GM23248 (cell line): ENCODE measurements at places on chromosomes 16 and 17. TPM values are rescaled to one million over a fixed set of nuclear protein-coding genes. Genes with fewer than 3 reads are reported as not detected.

GRCh38 chr17:28900986-28901726 lies 1.7 kb downstream of the DHRS13 start:
- H3K36me3 ChIP-seq: no peaks in the 10 kb centered on the region
- no peak overlapping the region for H3K27ac ChIP-seq
- DNase-seq: no peak
- H3K4me1 ChIP-seq: peaks cover 12% of the 10 kb centered on the region; the same call in 1 of the 2 replicates

GRCh38 chr17:11140043-11140442 lies 101.0 kb upstream of the SHISA6 start:
- no peaks in the 10 kb centered on the region for H3K27me3 ChIP-seq
- H3K36me3 ChIP-seq: no peaks in the 10 kb centered on the region
- DNase-seq: no peak
- H3K27ac ChIP-seq: no peak overlapping the region

DNA sequence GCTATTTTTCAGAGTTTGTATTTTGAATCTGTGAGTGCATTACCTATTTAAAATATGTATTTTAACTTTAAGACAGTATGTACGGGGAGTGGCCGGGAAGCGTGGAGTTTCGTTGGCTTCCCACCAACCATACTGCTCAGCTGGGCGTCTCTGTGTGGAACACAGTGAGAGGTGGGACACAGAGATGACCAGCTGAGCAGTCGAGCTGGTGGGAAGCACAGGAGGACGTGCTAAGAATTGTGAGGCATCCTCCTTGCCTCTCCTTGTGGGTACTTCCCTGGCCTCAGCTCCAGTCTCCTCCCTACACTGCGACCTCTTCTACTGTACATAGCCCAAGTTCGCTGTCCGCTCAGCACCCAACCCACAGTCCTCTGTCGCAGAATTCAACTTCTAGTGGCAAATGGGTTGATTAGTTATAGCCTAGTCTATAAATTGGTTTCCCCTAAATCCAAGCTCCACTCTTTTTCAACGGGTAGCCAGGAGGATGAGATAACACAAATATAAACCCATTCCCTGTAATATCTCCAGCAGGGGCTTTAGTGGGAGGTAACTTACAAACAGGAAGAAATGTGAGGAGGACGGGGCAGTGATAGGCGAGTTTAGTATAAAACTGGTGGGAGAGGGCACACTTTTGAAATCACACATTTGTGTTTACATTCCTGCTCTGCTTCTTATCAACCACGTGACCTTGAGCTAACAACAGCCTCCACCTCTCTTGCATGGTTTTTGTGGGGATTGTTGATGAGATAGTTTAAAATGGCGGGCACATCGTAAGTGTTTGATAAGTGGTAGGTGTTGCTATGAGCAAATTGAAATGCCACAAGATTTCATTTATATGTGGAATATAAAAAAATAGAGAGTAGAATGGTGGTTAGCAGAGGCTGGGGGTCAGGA lies 211.9 kb upstream of the HS3ST3A1 start:
- no peaks in the 10 kb centered on the region for H3K27me3 ChIP-seq
- H3K4me1 ChIP-seq: no peaks in the 10 kb centered on the region
- H3K27ac ChIP-seq: no peak overlapping the region
- H3K36me3 ChIP-seq: no peaks in the 10 kb centered on the region

GRCh38 chr16:89531821-89532526 lies 23.8 kb downstream of the SPG7 start:
- no peaks in the 10 kb centered on the region for H3K4me1 ChIP-seq
- H3K36me3 ChIP-seq: peaks cover 31% of the 10 kb centered on the region
- no peak overlapping the region for H3K4me3 ChIP-seq
- no peaks in the 10 kb centered on the region for H3K27me3 ChIP-seq
- H3K27ac ChIP-seq: no peak overlapping the region

- no peaks in the 10 kb centered on the region for H3K27me3 ChIP-seq
- no peak overlapping the region for H3K27ac ChIP-seq
- no peaks in the 10 kb centered on the region for H3K36me3 ChIP-seq
These were observed 123.1 kb downstream of the LYRM1 start for GRCh38 chr16:21023509-21024202.

- no peak for DNase-seq
- H3K4me3 ChIP-seq: no peak overlapping the region
- H3K27me3 ChIP-seq: peaks cover 25% of the 10 kb centered on the region
- H3K36me3 ChIP-seq: no peaks in the 10 kb centered on the region
- no peaks in the 10 kb centered on the region for H3K4me1 ChIP-seq
- no peak overlapping the region for H3K27ac ChIP-seq
These were observed 46.7 kb downstream of the RTN4RL1 start for GRCh38 chr17:1978396-1978949.

- DNase-seq: peak; percentile 52
- H3K4me3 ChIP-seq: peak overlapping the region; percentile 74
- H3K27ac ChIP-seq: no peak overlapping the region
- H3K27me3 ChIP-seq: no peaks in the 10 kb centered on the region
- H3K4me1 ChIP-seq: 0 out of 2 replicates have a peak, but pooled peaks cover 3% of the 10 kb centered on the region
These were observed 12.3 kb downstream of the CES4A start for GRCh38 chr16:67000384-67001351.

- H3K36me3 ChIP-seq: no peaks in the 10 kb centered on the region
- no peaks in the 10 kb centered on the region for H3K4me1 ChIP-seq
- H3K27ac ChIP-seq: no peak overlapping the region
- H3K4me3 ChIP-seq: no peak overlapping the region
- no peaks in the 10 kb centered on the region for H3K27me3 ChIP-seq
These were observed 20.1 kb upstream of the CYLD start for GRCh38 chr16:50721549-50722404.

GRCh38 chr17:55601874-55602364 lies 90.7 kb upstream of the SMIM36 start:
- H3K4me3 ChIP-seq: no peak overlapping the region
- H3K36me3 ChIP-seq: no peaks in the 10 kb centered on the region
- H3K27me3 ChIP-seq: no peaks in the 10 kb centered on the region; the same call in 1 of the 2 replicates
- DNase-seq: peak; percentile 74
- no peak overlapping the region for H3K27ac ChIP-seq

HAS3 gene
- 0.43 TPM in 1 of 2 replicates, not detected in the other for total RNA-seq

- H3K4me3 ChIP-seq: no peak overlapping the region
- peaks cover 22% of the 10 kb centered on the region; the same call in 1 of the 2 replicates for H3K27me3 ChIP-seq
- H3K36me3 ChIP-seq: no peaks in the 10 kb centered on the region
- H3K4me1 ChIP-seq: peaks cover 10% of the 10 kb centered on the region; the same call in 1 of the 2 replicates
- no peak for DNase-seq
These were observed 24.4 kb downstream of the TBC1D3B start for GRCh38 chr17:36151891-36152638.

DNA sequence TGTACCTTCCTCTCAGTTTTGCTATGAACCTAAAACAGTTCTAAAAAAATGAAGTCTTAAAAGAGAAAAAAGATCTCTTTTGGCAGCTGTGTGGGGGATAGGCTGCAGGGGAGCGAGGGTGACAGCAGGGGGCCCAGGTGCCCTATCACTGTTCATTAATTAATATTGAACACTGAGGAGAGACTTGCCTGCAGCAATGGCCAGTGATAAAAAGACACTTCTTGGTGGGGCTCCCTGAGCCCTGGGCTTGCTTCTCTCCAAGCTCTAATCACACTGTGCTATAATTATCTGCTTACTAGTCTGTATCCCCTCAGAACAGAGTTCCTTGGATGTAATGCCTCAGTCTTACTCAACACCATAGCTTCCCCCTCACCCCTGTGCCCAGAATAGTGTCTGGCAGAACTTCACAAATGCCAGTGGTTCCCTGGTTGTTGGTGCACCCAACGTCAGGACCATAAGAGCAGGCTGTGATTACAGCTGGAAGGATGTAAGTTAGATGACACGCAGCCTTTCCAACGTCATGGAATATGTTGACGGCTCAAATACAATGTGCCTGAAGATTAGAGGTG lies 52.0 kb upstream of the IRX6 start:
- H3K4me1 ChIP-seq: no peaks in the 10 kb centered on the region
- no peak overlapping the region for H3K27ac ChIP-seq
- DNase-seq: no peak
- no peak overlapping the region for H3K4me3 ChIP-seq
- no peaks in the 10 kb centered on the region for H3K27me3 ChIP-seq

C16orf92 gene
- not detected in 2 replicates for total RNA-seq

DNA sequence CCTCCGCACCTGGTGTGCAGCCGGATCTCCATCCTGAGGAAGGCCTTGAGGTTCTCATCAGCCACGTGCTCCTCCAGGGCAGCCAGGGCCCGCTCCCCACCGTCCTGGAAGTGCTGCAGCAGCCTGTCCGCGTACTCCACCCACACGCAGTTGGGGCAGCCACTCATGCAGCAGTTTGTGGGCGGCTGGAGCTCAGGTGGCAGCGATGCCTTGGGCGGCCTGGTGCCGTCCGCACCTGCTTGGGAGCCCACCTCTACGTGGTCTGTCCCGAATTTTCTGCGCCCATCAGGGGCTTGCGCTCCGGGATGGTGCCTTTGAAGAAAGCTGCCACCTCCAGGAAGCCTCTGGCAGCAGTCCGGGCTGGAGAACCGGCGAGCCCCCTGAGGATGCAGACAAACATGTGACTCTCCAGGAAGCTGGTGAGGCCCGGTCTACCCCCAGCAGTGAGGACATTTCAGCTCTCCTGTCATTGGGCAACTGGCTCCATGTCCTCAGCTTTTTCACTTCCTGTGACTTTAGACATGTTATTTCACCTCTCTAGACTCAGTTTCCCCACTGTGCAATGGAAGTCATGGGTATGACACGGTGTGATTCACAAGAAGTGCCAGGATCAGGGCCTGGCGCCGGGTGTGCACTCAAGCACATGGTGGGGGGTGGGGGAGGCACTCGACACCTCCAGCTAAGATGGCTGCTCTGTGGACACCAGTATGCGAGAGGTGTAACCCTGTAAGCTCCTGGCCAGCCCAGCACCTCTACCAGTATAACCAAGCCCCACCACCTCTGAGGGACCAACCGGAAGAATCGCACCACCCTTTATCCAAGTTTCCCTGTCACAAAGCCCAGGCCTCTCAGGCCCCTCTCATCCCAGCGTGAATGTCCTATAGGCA lies 957 bp downstream of the OXLD1 start:
- peaks cover 14% of the 10 kb centered on the region for H3K4me1 ChIP-seq
- no peaks in the 10 kb centered on the region for H3K27me3 ChIP-seq
- DNase-seq: peak; percentile 63
- H3K27ac ChIP-seq: peak overlapping the region; percentile 45

- no peak overlapping the region for H3K4me3 ChIP-seq
- DNase-seq: peak; percentile 14
- H3K36me3 ChIP-seq: no peaks in the 10 kb centered on the region
- H3K27ac ChIP-seq: no peak overlapping the region
- H3K4me1 ChIP-seq: no peaks in the 10 kb centered on the region
These were observed 64.1 kb downstream of the PLCG2 start for GRCh38 chr16:81843243-81843582.

PGP gene
- 21.4 and 25.5 TPM in 2 replicates for total RNA-seq

- peak within 1 kb of the TSS; percentile 99 for H3K27ac ChIP-seq
- H3K27me3 ChIP-seq: no peaks in the 10 kb centered on the region
- peak within 1 kb of the TSS; percentile 97 for H3K4me3 ChIP-seq
- peak; percentile 96 for DNase-seq
- peaks cover 23% of the 10 kb centered on the region for H3K36me3 ChIP-seq
These were observed at the start of gene GABARAP for GRCh38 chr17:7241783-7242716. GABARAP (minus strand) TSS chr17:7242449; CDS start chr17:7242330, 119 bp downstream.

- peaks cover 41% of the 10 kb centered on the region for H3K4me1 ChIP-seq
These were observed 4.6 kb downstream of the TEN1 start for GRCh38 chr17:75983501-75984181.

- H3K27ac ChIP-seq: no peak overlapping the region
- H3K4me1 ChIP-seq: no peaks in the 10 kb centered on the region
- H3K4me3 ChIP-seq: no peak overlapping the region
- peak; percentile 44 for DNase-seq
- no peaks in the 10 kb centered on the region for H3K36me3 ChIP-seq
- no peaks in the 10 kb centered on the region for H3K27me3 ChIP-seq
These were observed 265.2 kb downstream of the XYLT1 start for GRCh38 chr16:17205279-17206211.

DPEP3 gene
- not detected in 2 replicates for total RNA-seq

PLCG2 gene
- not detected in 2 replicates for total RNA-seq

TUBG1 gene
- total RNA-seq: 42.5 and 53.0 TPM in 2 replicates

DNA sequence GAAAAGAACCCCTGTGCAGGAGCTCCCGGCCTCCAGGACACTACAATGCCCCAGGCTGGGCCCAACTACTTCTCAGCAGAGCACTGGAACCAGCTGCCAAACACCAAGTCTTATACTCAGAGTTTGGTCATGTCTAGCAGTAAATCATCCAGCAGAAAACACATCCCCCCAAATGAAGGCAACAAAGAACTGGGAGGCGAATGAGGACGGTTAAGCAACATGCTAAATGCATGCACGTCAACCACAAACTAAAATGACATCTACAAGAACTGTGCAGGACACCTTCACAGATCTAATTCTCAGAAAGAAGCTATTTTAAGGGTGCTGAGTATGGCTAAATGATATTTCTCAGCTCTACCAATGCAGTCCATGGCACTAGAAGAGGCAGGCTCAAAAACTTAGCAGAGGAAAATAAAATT lies 7.6 kb upstream of the IRX5 start:
- no peak overlapping the region for H3K27ac ChIP-seq
- H3K4me3 ChIP-seq: no peak overlapping the region
- H3K36me3 ChIP-seq: peaks cover 30% of the 10 kb centered on the region
- no peaks in the 10 kb centered on the region for H3K27me3 ChIP-seq
- peaks cover 43% of the 10 kb centered on the region for H3K4me1 ChIP-seq

DNA sequence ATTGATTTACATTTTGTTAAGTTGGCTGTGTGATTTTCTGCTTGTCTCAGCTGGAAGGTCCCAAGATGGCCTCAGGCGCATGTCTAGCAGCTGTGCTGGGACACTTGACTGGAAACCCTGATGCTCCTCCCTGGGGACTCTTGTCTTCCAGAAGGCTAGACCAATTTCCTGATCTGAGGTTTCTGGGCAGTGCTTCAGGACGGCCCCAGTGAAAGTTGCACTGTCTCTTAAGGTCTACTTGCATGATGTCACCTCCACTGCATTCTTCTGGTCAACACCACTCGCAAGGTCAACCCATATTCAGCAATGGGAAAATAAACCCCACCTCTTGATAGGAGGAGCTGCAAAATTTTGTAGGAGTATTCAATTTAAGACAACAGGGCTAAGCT lies 116.0 kb downstream of the SALL1 start:
- DNase-seq: peak; percentile 7
- no peaks in the 10 kb centered on the region; the same call in 1 of the 2 replicates for H3K27me3 ChIP-seq
- H3K4me1 ChIP-seq: no peaks in the 10 kb centered on the region

DNA sequence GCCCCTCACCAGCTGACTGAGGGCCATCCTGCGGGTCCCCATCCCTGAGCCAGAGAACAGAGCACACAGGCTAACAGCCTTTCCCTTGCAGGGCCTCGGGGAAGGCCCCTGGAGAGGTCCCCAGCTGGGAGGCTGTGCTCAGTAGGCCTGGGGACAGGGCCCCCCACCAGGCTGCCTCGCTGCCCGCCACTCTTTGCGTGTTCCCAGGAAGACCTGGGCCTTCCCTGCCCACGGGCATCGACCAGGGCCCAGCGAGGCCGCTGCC lies 785 bp downstream of the HID1 start:
- H3K27me3 ChIP-seq: peaks cover 28% of the 10 kb centered on the region
- no peak overlapping the region for H3K4me3 ChIP-seq
- no peaks in the 10 kb centered on the region for H3K4me1 ChIP-seq

HEATR9 gene
- not detected in 2 replicates for total RNA-seq
